NCI-H774 (cell line): ENCODE measurements at places on chromosomes 3 and 15.

GRCh38 chr3:42901073-42901415, 4.9 kb upstream of the ZNF662 start:
- no peak for DNase-seq

GRCh38 chr3:148106062-148106461, 591.6 kb upstream of the AGTR1 start:
- DNase-seq = no peak

DNA sequence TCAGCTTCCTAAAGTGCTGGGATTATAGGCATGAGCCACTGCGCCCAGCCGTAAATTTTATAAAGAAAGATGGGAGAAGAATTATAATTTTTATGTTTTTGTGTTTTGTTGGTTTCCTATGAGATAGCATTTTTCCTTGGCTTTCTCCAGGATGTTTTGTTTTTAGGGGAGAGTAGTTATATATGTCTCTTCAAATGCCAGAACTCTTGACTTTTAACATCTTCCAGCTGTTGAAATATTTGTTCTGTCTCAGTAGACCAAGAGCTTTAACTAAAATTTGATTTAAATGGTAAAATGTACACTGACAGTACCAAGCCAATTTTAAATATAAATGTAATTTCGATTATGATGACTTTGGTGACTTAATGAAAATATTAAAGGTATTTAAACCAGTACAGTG, 96.8 kb downstream of the DHX36 start:
- no peak for DNase-seq

DNA sequence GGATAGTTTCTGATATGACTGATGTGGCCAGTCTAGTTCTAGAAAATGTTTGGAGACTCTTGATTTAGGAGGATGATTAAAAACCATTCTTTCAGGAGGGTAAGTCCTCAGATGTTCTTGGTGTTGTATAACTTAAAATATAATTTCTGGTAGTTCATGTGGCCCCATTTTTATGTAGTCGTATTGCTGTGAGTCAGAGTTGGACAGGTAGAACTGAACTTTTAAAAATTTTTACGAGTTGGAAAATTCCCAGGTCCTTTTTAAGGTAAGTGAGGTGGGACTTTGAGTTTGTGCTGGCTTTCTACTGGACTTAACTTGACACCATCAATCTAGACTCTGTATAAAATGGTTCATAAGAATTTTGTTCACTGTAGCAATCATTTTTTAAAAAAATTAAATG, 92.3 kb downstream of the TCF12 start:
- DNase-seq = no peak

GRCh38 chr3:111943533-111943932, 35.3 kb upstream of the ABHD10 start:
- DNase-seq = no peak

DNA sequence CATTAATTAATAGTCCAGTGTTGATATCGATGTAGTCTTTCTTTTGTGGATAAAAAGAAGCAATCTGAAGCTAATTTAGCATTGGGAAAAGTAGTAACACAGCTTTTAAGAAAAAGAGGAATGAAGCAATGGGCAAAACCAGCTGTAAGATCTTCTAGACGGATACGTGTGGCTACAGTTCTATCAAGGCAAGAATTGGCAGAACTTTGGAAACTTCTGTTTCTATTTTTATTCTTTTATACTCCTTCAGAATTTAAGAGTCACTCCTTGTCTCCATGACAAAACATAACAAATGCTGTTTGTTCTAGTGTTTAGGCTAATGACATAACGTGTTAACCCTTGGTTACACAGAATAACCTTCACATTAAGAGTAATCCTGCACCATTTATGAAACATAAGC, 289.2 kb downstream of the ROBO2 start:
- DNase-seq = no peak
